ENCODE measurements at places on chromosomes 12 and 14.
A peak's percentile ranks its signal among the peaks of the same experiment; 100 is the strongest.

- no peak for DNase-seq
These were observed 95.5 kb upstream of the RPL10L start for GRCh38 chr14:46747001-46747652.

- no peak for DNase-seq
These were observed 107.0 kb upstream of the PTHLH start for GRCh38 chr12:28079539-28079938.

GRCh38 chr14:103628684-103629502 is at the start of gene KLC1:
TSS of gene KLC1 (plus strand) at chr14:103629211. CDS start at chr14:103654565, 25,354 bp downstream.
- peak; percentile 91 for DNase-seq

GRCh38 chr14:65462411-65462810 is 49.9 kb downstream of the FUT8 start:
- no peak for DNase-seq

GRCh38 chr14:67569651-67570290 is 30.3 kb downstream of the PIGH start:
- DNase-seq = no peak

DNA sequence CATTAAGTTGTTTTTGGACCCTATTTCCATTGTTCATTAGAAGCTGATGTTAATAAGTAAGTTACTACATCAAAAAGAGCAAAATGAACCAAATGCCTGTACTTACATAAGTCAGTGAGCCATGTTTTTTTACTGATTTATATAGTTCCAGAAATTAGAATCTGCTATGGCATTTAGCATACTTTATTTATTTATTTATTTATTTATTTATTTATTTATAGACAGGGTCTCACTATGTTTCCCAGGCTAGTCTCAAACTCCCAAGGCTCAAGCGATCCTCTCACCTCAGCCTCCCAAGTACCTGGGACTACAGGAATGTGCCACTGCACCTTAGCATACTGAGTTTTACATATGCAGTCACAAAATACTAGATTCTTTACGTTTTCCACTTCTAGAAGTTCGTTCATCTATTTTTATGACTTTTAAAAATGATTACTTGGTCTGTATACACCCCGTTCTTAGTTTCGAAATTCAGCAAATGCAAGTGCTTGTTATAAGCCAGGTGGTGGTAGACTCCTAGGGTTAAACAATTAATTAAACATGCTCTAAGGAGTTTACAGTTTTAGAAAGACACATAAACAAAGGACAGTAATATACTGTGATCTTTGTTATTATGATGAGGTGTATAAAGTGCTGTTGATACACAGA is 69.8 kb downstream of the SCFD1 start:
- DNase-seq = no peak

Measured in tongue (tissue), 3 donors.